Sigmoid colon (tissue), 7 donors: ENCODE measurements at places on chromosomes 4 and X.

DNA sequence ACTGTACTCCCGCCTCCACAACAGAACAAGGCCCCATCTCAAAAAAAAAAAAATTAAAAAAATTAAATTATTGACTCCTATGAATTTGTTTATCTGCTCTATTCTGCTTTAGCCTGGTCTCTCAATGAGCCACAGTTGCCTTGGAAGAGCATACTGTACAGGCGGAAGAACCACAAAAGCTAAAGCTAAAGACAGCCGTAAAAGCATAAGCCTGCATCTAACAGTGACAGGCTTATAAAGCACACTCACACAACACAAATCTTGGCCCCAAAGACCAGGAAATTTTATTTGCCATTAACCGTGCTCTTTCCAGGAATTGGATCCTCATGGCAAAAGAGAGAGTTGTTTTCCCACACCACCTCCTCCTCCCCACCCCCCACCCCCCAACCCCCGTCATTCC is 53.5 kb upstream of the KLF3 start:
- DNase-seq: no peak

- DNase-seq: no peak
These were observed 501.8 kb downstream of the BCOR start for GRCh38 chrX:39595977-39596376.

- DNase-seq: no peak
These were observed 32.2 kb downstream of the TBC1D14 start for GRCh38 chr4:6941796-6942195.

DNA sequence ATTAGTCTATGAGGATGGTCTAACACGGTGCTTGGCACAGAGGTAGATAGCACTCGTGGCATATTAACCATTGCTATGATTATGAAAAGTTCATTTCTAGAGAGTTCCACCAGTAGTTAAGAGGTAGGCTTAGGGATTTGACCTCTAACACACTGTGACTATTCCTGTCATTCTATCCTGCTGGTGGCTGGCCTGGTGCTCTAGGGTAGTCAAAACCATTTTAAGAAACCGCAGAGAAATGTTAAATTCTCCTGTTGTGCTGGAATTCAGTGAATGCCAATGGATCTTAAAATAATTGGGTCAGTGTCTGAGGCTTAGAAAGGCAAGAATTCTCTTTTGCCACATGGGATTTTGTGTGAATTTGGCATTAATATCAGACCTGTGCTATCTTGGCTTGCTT is 53.9 kb downstream of the VGLL1 start:
- DNase-seq: no peak

DNA sequence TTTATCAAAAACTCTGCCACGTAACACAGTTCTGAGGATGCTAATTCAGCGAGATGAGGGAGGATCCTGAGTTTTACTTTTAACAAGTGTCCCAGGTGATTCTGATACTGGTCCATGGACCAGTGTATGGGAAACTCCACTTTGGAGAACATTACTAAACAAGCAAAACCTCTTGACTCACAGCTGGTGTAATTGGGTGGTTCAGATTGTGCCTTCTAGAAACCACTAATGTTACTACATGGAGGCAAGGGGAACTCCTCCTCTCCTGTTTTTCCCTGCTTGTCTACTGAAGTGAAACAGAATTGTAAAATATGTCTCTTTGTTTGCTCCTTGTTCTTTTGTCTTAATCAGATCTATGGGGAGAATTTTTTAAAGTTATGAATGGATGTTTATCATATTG is 62.6 kb downstream of the FRAS1 start:
- DNase-seq: no peak

GRCh38 chr4:40466789-40467188 is 131.7 kb downstream of the CHRNA9 start:
- DNase-seq: no peak

GRCh38 chrX:111164728-111165127 is 68.7 kb downstream of the PAK3 start:
- DNase-seq: no peak

DNA sequence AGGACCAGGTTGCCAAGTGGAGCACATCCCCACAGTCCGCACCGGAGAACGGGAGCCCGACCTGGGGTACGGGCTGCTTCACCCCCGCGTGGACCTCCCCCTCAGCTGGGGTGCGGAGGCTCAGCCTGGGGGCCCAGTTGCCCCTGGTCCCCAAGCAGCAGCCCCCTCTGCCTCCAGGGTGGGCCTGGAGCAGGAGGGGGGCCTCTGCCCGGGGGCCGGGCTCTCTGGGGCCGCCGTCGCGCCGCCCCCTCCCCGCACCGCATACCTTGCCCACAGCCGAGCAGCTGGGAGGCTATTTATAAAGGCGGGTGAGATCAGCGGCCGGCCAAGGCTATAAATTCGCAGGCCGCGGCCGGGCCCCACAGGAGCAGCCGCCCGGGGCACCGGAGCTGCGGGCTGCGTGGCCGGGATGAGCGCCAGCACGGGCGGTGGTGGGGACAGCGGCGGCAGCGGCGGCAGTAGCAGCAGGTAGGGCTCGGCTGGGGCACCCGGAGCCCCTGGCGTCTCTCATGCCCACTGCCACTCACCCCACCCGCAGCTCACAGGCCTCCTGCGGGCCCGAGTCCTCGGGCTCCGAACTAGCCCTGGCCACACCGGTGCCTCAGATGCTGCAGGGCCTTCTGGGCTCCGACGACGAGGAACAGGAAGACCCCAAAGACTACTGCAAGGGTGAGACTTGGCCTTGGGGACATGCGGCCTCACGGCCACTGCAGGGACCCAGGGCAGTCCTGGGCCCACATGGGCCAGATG is at the start of gene SRPK3:
SRPK3 (plus strand) TSS at position 364 of the 750 bp plus-strand sequence; CDS start at position 410, 46 bp downstream.
- no peak for DNase-seq

DNA sequence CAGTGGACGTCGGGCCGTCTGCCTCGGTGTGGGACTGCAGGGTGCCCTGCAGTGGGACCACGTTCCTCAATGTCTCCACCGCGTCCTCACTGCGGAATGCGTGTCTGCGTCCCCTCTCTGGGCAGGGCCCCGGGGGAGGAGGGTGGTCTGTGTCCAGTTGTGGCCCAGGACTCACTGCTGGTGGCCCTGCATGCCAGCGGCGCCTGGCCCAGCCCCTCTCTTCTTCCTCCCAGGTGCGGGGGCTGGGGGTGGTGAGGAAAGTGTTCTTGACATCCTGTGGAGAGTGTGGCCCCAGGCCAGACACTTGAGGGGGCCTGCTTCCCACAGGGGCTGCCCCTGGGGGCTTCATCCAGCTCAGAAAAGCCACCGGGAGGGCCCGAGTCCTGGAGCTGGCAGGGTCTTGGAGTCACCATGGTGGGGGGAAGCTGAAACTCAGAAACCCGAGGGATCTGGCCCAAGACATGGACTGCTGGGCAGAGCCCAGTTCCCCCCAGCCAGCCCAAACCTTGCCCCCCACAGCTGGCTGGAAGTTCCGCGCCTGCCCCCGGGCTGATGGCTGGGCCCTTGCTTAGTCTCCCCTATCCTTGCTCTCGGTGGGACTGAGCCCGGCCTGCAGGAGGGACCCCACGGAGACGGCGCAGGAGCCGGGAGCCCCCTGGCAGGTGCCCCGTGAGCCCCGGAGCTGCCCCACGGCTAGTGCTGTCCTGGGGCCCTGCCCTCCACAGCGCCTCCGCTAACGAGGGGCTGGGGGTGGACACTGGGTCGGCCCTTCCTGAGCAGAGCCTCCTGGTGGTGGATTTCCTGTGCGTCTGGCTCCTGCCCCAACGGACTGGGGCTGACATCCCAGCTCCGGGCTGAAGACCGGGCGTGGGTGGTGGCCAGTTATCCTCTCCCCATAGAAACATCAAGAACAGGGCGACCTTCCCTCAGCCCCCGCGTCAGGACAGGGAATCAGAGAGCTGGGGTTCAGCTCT is 2.9 kb downstream of the DOK7 start:
- no peak for DNase-seq

GRCh38 chr4:83318666-83319065 is 16.0 kb downstream of the HPSE start:
- no peak for DNase-seq

- DNase-seq: no peak
These were observed 404.6 kb upstream of the PITX2 start for GRCh38 chr4:111027526-111027925.

GRCh38 chr4:6198768-6199421 is 1.5 kb downstream of the JAKMIP1 start:
- DNase-seq: peak; percentile 54

GRCh38 chr4:6278801-6279197 is 9.1 kb downstream of the WFS1 start:
- DNase-seq: no peak

GRCh38 chr4:185357211-185357610 is 38.5 kb downstream of the LRP2BP start:
- DNase-seq: no peak

DNA sequence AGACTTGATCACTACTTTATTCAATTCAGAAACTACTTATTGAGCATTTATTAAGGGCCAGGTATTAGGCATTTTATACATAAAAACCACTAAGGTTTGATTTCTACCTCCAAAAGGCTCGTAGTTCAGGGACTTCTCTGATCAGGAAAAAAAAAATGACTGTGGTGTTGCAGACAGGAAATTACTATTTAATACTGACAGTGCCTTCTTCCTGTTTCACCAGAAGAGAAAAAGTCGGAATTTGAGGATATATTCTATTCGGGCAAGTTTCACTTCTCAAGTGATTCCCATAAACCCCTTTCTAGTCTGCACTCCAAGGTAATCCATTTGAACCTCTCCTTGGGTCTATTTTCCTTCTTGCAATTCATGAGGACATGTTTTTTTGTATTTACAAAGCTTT is 15.3 kb upstream of the TASL start:
- DNase-seq: no peak

DNA sequence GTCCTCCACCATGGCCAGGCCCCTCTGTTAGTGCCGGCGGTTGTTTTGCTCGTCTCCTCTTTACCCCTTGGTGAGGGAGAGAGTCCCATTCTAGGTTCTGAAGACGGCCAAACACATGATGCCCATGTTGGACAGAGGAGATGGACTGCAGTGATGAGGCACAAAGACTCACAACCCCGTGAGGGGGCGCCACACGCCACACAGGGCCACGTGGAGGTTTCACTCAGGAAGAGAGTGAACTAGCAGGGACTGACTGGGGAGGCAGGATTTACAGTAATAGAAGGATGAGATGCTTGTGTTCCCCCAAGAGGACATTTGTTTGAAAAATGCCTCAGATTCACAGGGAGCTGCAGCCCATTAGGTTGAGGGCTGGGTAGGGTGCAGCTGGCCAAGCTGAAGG is 655.3 kb upstream of the FRG1 start:
- DNase-seq: no peak
